Stimulated activated CD4-positive, alpha-beta T cell treated with anti-CD3 and anti-CD28 coated beads, Interleukin-4, amount 100 ng/mL, for 24 hours (primary cell): ENCODE measurements at places on chromosomes 6 and 20.

DNA sequence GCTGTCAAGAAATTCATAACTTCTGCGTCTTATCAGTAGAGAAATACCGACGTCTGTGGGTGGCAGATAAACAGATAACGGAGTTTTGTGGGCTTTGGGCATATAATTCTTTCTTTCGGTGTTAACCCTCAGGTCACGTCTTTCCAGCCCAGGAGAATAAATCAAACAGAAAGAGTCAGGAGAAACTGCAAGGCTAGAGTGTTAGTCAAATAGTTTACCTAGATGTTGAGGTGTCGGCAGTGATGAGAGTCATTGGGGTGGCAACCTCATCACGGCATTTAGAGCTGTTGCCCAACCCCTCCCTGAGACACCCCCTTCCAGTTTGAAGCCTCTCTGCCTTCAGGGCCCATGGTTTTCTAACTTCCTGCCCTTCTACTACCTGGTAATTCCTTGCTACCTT is 49.5 kb downstream of the ADTRP start:
- DNase-seq: peak; percentile 72

DNA sequence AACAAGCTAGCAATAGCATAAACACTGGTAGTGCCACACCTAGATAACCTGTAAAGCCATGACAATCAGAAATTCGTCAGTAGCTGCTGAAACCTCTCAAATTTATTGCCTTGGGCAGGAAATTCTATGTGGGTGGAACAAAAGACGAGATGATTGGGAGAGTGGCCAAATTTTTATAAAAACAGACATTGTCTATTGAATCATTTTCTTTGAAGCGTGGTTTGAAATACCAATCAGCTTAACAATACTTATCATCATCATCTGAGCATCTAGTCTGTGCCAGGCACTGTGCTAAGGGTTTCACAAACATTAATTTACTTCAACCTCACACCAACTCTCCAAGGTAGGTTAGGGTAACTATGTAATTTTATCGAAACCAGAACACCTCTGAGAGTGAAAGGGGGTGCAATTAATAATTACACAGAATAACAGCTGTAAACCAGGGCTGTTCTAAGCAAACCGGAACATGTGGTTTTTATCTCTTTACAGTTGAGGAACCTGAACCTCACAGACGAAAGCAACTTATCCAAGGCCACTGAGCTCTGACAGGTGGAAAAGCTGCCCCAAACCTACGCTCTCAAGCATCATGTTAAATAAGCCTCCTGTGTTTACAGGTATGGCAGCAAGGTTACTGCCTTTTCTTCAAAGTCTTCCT is 43.4 kb downstream of the NHSL1 start:
- peak; percentile 11 for DNase-seq

DNA sequence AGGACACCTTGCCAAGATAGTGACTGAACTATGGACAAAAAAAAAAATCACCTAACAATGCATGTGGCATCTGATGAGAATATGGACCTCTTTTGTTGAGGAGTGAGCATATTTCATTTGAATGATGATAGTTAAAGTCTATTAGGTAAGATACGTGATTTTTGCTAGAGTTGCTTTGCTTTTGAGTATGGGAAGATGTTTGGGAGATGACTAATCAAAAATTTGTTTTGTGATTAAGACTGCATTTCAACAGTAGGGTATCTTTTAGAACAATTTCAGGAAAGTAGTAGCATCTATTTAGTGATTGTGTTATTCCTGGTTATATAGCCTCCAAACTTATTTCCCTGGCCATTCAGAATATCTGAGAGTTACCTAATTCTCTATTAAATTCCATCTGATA is 878.6 kb upstream of the CITED2 start:
- no peak for DNase-seq

GRCh38 chr20:61699495-61700374 is 365.9 kb downstream of the TAF4 start:
- DNase-seq: no peak

- no peak for DNase-seq
Measured at GRCh38 chr6:163843218-163843617, 428.7 kb downstream of the QKI start.

- no peak for DNase-seq
Measured at GRCh38 chr6:21665110-21665391, 71.5 kb downstream of the SOX4 start.

DNA sequence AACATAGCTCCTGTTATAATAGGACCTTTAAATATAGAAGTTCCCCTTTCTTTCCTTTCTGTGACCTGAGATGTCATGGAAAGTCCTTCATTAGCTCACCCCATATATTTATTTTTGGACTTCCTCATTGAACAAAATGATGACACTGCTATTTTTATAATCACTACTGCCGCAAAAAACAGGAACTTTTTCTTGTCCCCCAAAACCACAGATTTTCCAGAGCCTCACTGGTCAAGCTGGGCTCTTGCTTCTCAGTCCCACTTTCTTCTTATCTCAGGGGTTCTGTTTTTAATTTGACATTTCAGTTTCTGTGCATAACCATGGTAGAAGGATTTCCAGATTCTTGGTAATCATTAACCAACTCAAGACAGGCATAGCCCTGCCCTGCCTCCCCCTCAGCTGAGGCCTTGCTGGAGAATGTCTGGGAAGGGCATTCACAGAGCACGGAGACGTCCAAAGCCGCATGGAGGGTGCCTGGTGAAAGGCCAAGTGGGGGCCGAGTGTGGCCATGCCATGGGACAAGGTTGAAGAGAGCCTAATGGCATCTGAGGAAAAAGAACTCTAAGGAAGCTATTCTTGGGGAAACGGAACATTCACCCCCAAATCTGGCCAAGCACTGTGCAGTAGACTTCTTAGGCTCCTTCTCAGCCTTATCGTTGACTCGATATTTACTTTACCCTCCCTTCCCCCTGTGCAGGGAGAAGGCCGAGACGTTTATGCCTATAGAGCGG is 73.7 kb downstream of the EDN1 start:
- DNase-seq: no peak

- no peak for DNase-seq
Measured at GRCh38 chr6:35088281-35089215, 52.6 kb downstream of the TCP11 start.

- no peak for DNase-seq
Measured at GRCh38 chr20:38104285-38104684, 60.8 kb downstream of the TGM2 start.

DNA sequence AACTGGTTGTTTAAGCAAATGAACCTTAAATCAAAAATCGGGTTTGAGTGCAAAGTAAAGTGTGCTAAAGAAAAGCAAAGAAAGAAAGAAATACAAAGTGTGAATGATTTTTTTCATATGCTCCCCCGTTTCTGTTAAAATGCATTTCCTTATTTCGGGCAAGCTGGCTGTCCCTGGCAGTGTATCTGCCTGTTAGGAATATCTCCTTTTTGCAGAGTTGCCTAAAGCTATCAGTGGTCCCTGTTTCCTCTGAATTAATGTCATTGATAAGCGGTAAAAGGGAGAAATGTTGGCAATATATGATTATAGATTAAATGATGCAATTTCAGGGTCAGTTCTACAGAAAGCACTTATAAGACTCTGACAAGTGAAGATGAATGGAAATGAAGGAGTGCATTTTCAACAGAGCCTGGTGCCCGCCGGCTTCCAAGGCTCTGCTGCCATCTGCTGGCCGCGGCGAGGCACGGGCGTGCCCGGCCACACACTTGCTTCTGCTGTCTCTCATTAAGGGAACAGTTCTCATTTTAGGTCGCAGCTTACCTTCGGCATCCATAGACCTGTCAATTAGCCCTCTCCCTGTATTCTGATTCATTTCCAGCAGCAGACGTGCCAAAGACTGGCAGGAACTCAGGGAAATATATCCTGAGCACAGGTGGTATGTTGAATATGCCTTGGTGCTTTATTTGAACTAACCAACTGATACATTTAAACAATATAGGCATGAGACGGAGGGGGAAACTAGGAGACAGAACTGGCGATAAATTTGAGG is 381.9 kb downstream of the C6orf118 start:
- peak; percentile 58 for DNase-seq

DNA sequence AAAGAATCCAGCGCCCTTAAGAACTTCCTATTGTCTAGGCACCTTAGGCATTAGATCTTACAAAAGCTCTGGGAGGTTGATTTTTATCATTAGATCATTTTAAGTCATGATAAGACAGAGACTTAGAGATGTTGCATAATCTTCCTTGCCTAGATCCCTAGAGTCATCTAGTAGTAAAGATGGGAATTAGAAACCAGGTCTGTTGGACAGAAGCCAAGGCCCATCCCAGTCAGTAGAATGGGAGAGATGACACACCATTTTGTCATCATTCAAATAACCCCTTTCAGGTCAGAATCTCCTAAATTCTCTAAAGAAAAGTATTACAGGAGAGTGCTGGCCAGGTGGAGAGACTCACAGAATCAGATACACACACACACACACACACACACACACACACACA is 579.1 kb downstream of the BMP2 start:
- no peak for DNase-seq

DNA sequence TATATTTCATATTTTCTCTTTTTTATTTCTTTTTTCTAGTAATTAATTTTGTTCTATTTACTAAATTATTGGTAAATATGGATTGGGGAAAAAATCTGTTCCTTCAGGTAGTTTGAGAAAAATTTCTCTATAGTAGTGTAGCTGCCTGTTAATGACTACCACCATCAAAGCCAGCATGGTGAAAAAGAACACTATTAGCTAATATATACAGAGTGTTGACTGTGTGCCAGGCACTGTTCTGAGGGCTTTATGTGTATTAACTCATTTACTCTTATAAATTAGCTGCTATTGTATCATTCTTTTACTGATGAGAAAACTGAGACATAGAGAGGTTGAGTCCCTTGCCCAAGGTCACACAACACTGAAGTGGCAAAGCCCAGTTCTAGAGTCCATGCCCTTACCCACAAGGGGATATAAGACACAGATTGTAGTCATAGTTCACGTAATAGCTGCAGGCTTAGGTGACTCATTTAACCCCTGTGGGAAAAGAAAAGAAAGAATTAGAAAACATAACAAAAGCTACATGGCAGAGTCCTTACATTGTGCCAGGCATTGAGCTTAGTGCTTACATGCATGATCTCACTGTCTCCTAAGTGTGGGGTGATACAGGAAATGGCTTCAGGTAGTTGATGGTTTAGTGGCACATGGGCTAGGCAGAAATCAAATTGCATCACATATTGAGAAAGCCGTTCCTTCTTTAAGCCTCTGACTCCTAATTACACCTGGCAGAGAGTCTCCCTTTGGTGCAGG is 12.2 kb upstream of the AKIRIN2 start:
- no peak for DNase-seq

GRCh38 chr6:132100388-132100990 is 149.3 kb upstream of the CCN2 start:
- no peak for DNase-seq

DNA sequence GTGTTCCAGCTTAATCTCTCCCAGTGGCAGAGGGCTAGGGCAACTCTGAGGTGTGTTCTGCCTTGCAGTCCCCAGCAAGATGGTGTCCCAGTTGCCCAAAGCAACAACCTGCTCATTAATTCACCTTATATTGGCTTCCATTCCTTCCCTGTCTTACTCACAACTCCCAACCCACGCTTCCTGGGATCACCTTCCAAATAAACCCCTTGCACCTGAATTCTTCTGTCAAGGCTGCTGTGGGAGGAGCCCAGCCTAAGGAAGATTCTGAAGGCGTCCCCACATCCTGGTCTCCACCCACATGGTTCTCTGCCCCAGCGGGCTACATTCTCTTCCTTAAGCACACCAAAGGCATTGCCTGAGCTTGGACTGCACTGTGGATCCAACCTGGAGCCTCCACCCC is 116.6 kb upstream of the MAFB start:
- DNase-seq: no peak

DNA sequence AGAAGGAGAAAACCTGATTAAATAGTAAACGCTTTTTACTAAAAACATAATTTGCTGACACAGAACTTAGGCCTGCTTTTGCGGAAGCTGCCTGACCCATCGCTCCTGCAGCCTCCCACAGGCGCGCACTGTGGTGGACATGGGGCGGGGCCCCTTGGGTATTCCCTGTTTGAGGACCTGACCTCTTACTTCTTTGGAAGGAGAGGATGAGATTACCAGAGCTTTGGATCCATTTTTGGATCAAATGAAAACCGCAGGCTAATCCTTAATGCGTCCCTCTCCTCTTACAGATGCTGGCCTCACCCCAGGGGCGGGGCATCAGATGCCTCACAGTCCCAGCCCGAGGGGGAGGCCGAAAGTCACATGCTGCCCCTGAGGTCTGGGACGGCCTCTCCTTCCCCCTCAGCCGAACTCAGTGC is 151.0 kb downstream of the SCML4 start:
- DNase-seq: no peak

- DNase-seq: no peak
Measured at GRCh38 chr20:57868310-57868709, 158.5 kb upstream of the PMEPA1 start.

- DNase-seq: peak; percentile 76
Measured at GRCh38 chr20:58892141-58892931, 39.8 kb downstream of the GNAS start.

DNA sequence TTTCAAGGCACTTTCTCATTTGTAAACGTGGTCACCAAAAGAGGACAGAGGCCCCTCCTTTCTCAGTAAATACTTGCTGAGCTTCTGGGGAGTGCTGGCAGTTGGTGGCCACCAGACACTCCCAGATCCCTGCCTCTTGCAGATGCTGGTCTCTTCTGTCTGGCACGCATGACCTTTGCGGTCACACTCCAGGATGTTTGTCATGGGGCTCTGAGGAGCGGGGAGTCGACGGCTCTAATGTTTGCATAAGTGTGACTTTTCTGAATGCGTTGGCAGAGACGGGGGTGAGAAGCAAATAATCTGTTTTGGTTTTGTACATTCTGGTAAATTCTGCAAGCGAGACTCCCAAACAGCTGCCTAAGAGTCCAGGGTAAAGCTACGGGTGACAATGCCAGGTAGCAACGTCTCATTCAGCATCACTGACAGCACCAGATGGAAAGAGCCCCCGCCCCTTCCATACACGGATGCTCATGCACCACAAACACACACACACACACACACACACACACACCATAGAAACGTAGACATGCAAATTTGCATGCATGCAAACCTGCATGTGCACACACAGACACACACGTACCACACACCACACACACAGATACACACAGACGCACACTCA is 101.1 kb downstream of the YTHDF1 start:
- no peak for DNase-seq

- no peak for DNase-seq
Measured at GRCh38 chr6:135053406-135053805, 1.2 kb downstream of the HBS1L start.

DNA sequence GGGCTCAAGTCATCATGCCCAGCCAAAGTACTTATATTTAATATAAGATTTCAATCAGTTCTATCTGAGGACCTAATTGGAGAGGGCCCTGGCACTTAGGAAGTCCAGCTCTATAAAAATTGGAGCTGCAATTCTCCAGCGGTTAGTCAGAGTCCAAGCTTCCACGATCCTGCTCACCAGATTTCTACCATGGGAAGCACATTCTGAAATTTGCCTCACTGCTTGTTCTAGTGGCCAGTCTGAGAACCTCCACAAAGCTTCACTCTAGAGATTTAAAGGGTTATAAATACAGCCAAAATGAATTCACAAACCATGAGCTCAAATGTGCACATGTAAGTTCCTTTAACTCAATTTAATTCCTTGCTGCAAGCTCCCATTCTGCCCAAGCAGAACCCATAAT is 33.5 kb downstream of the PNLDC1 start:
- no peak for DNase-seq

- no peak for DNase-seq
Measured at GRCh38 chr6:153028286-153028685, 25.8 kb upstream of the MTRF1L start.
